NCI-H2171 (cell line): ENCODE measurements at places on chromosomes 7 and 10.

- no peak for DNase-seq
These were observed 114.5 kb upstream of the PRKCQ start for GRCh38 chr10:6694447-6695140.

DNA sequence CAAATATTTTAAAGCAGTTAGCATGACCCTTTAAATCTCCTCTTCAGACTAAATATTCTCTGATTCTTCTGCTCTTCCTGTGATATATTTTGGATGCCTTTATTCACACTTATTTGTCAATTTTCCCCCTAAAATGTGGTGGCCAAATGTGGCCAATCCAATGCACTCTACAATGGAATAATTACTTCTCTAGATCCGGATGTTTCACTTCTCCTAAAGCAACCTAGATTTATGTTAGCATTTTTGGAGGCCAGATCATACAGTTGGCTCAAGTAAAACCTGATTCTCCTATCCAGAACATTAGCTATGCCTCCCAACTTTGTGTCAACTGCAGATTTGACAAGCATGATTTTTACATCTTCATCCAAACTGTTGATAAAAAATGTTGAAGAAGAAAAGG lies 153.7 kb downstream of the CREB5 start:
- no peak for DNase-seq

GRCh38 chr7:74355091-74355490 lies 65.9 kb downstream of the CLIP2 start:
- no peak for DNase-seq

DNA sequence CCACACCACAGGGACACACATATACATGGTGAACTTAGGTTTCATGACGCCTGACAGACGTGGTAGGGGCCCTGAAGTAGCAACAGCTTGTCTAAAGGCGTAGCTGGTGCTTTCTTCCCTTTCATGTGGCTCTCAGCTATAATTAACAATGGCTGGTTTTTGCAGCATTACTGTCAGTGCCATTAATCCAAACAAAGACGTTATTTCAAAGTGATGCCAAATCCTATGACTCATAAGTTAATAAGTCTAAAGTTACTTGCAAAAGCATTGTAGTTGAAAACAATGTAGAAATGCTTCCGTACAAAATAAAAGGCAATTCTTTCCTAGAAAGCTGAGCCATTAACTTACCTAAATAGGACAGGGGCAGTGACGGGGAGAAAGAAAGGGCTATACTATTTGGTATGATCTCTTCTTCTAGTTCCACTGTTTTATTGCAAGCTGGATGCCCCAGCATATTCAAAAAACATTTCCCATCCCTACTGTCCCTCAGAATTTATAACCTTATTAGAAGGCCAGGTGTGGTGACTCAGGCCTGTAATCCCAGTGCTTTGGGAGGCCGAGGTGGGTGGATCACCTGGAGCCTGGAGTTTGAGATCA lies 105.4 kb downstream of the ODAD2 start:
- no peak for DNase-seq

GRCh38 chr10:44387853-44388251 lies 3.0 kb upstream of the CXCL12 start:
- no peak for DNase-seq
